ENCODE measurements at places on chromosomes 5 and 9. TPM values are rescaled to one million over a fixed set of nuclear protein-coding genes. Genes with fewer than 3 reads are reported as not detected.

Gene IER5L
- polyA plus RNA-seq, result 18.7 TPM

Gene SOHLH1
- not detected for polyA plus RNA-seq

DNA sequence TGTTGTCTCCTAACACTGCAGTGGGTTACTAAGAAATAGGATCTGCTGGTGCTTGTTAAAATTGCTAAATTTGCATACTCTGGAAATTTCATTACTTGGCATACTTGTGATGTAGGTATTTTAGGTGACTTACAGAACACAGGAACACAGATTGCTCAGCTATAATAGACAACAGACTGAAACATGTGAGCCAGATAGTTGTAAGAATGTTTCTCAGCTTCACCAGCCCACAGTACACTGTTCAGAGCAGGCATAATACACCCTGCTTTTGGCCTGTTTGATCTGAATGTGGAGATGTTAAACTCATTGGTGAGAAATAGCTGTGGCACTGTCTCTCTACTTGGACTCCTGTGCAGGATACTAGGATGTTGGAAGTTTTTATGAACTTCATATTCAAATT, 275.7 kb downstream of the CSNK1G3 start:
- DNase-seq, result no peak

DNA sequence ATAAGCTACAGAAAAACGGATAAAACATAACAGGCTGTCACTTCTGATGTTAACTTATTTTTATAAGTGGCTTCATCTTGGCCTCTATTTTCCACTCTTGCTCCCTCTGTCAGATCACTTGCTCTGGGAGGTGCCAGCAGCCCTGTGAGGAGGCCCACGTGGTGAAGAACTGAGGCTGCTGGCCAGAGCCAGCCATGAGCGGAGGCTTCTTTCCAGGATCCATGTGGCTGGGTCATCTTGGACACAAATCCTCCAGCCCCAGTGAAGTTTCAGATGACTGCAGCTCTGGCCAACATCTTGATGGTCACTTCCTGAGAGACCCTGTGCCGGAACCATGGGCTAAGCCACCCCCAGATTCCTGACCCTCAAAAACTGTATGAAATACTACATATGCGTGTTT, 7.5 kb upstream of the CMBL start:
- DNase-seq, result no peak

DNA sequence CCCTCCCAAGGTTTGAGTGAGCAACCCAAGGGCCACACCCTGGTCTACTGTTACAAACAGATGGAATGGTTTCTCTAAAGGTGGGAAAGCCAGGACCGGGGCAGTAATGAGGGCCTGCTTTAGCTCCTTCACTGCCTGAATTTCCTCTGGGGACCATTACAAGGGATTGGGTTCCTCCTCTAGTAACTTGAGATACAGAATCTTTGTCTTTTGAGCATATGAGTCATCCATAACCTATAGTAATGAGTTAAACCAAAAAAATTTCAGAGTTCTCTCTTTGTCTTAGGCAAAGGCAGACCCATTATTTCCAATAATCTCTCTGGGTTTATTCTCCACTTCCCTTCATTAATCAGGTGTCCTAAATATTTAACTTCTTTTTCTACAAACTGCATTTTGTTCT, 618.8 kb downstream of the HINT1 start:
- DNase-seq, result no peak

- no peak for DNase-seq
These were observed 31.4 kb upstream of the ANKRD55 start for GRCh38 chr5:56264417-56265025.

DNA sequence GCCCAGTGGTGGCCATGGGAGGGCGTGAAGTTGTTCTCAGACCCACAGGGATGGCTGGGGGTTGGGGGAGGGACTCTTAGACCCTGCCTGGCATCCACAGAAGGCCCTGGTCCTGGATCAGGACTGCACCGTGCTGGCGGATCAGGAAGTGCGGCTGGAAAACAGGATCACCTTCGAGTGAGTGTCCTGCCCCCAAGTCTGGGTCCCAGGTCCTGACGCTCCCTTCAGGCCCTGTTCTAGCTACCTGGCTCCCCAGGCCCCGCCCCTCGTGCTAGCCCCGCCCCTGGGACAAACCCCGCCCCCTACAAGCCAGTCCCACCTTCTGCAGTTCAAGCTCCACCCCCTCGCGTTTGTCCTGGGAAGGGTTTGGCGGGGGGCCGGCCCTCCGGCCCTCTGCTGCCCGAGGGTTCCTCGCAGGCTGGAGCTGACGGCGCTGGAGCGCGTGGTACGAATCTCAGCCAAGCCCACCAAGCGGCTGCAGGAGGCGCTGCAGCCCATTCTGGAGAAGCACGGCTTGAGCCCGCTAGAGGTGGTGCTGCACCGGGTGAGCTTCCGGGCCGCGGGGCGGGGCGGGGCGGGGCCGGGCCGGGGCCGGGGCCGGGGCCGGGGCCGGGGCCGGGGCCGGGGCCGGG, 12.9 kb downstream of the RGS14 start:
- DNase-seq, result peak; percentile 83

DNA sequence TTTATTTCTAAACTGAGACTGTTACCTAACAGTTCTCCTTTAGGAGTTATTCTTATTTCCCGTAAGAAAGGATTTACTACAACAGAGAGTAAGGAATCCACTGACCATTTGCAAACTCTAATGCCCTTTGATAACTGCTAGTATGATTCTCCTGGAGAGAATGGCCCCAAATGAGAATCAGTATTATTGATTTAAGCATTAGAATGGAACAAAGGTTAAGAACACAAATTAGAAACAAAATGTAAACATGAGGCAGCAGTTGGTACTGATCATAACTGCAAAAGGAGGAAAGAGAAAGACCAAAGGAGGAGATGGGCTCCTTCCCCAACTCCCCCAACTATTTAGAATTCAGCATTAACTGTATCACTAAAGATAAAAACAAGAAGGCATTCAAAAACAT, 30.7 kb downstream of the PSIP1 start:
- DNase-seq, result no peak

- DNase-seq, result peak; percentile 42
These were observed 8.4 kb downstream of the NDUFS4 start for GRCh38 chr5:53568871-53569270.

DNA sequence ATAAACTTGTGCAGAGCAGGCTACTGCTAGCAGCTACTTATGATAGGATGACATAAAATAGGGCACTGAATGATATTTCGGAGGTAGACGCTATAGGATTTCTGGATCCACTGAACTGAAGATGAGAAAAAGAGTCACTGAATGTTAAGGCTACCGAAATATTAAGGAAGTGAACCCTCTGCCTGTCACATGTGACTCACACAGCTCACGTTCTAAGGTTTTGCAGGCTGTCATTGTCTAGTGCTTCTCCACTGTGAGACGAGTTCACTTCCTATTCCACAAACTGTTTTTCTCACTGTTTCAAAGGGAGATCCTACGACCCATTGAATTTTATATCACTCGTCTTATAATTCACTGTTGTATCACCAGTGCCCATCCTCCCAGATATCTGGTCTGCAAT, 100.8 kb downstream of the CTNND2 start:
- DNase-seq, result no peak

Gene ACOT12
- polyA plus RNA-seq, result 0.84 TPM

Gene FOXD4L3
- not detected for polyA plus RNA-seq

DNA sequence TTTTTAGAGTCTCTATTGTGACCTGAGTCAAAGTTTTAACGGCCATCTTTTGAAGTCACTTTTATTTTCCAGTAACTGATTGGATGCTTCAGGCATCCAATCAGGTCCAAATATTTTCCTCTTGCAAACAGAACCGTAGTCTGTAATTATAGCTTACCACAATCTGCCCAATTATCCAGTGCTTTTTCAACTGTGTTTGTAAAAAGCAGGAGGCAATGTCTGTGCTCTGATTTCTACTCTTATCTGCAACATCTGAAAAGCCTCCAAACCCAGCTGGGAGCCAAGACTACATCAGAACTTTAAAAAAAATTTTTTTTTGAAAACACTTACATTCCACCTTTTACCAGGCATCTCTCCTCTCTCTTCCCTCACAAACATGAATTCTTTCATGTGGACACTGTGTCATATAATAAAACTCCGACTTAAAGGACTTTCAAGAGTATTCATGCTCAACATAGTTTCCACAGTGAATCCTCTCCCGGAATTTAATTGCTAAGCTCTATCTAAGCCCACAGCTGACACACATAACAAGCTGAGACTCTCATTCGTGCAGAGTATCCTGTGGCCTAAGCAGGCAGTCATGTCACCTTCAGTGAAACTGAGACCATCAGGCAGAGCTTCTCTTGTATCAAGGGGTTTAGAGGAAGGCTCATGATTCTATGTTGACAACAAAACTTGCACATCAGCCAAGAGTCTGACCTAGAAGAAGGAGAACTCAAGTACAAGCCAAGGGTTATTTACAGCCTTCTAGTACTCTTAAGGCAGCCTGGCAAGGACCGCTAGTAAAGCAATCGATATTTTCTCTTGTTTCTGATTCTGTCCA, 272.7 kb downstream of the TLE1 start:
- DNase-seq, result no peak

Measured in renal pelvis (tissue), 12 donors.